T-helper 1 cell (primary cell): ENCODE measurements at places on chromosomes 16 and 17.

- DNase-seq: no peak
These were observed 8.5 kb downstream of the SSTR5 start for GRCh38 chr16:1080801-1081733.

GRCh38 chr16:19872935-19873334 is 11.7 kb downstream of the GPRC5B start:
- no peak for DNase-seq

GRCh38 chr17:44979426-44979995 is 11.4 kb upstream of the C1QL1 start:
- DNase-seq: no peak

DNA sequence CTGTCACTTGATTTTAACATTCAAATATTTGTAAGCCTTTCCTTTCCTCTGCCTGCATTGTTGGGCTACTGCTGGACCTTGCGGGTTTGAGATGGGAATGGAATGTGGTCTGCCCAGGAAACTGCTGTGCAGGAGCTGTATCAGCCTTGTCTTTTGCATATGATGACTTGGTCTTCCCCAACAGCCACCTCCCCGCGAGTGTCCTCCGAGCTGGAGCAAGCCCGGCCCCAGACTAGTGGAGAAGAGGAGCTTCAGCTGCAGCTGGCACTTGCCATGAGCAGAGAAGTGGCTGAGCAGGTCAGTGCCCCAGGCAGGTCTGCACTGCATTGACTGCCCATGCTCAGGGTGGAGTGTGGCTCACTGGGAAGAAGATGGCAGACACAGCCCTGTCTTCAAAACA is 52.8 kb downstream of the B9D1 start:
- DNase-seq: no peak

- no peak for DNase-seq
These were observed 67.9 kb downstream of the TNRC6C start for GRCh38 chr17:78026381-78026780.

DNA sequence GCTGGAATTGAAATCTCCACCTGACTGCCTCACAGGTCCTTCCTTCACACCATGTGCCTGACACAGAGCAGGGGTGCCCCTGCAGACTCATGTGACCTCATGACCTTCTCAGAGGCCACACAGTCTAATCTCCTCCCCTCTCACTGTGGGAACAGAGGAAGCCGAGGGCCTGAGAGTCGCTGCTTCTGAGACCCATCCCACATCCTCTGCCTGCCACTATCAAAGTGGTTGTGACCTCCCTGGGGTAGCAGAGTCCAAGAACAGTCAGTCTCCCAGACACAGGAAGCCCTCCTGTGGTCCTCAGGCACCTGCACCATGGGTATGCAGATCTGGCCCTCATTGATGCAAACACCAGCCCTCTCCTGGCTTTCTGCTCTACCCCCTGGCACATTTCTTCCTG is 78.5 kb downstream of the RAB11FIP4 start:
- DNase-seq: no peak

DNA sequence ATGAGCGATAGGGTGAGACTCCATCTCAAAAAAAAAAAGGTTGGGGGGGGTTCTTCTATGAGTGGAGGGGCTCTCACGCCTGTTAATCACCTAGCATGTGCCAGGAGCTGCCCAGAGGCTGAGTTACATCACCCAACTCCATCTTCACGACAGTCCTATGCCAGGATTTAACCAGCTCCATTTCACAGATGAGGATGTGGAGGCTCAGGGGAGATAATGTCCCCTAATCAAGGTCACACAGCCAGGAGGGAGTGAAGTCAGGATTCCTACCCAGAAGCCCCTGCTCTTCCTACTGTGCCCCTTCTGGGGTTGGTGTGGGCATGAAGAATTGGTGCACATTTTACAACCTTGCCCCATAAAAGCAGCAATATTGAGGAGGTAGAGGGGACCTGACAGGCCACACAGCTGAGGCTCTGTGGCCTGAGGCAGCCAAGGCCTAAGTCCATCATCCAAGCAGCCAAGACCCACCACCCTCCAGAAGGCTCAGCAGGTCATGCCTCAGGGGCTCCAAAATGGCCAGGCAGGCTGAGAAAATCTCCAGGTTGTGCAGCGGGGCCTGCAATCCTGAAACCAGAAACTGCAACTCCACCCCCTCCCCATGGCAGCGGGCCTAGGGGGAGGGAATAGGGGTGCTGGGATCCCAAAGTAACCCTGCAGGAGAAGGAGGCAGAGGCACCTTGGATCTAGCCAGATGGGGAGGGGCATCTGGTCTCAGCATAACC is 6.9 kb downstream of the PPY start:
- DNase-seq: no peak

DNA sequence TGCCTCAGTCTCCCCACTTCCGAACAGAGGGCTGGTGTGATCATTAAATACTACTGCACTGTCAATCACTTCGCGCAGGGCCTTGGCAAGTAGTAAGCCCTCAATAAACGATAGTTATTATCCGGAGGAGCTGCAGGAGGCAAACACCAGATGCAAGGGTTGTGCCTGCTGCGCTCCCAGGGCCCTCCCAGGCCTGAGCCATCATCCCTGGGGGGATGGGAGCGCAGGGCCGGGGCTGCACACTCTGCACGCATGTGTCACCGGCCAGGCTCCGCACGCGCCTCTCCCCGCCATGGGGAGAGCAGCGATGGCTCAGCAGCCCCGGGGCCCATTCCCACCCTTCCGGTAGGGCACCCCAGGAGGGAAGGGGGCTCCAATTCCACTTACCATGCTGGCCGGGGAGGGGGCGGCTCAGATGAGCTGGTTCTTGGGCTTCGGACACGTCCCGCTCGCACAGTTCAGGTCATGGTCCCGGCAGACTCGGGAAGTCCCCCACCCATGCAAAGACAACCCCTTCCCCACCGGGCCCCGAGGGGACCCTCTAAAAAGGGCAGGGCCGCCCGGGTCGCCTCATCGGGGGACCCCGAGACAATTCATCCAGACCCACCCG is 681 bp downstream of the XPO6 start:
- DNase-seq: peak; percentile 38

DNA sequence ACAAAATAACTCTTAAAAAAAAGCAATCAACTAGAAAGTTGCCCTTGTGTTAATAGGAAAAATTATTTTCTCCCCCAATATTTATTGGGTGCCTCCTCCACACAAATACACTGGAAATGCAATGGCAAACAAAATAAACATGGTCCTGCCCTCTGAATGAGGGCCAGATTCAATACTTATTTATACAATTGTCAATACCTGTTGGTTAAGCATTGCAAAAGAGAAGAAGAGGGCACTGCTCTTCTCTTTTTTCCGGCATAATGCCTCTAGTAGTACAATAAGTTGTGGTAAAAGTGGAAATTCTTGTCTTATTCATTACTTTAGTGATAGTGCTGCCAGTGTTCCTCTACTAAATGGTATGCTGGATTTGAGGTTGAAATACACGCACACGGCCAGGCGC is 22.5 kb upstream of the ALDH3A2 start:
- no peak for DNase-seq

GRCh38 chr16:78106686-78107085 is 7.2 kb downstream of the WWOX start:
- no peak for DNase-seq

DNA sequence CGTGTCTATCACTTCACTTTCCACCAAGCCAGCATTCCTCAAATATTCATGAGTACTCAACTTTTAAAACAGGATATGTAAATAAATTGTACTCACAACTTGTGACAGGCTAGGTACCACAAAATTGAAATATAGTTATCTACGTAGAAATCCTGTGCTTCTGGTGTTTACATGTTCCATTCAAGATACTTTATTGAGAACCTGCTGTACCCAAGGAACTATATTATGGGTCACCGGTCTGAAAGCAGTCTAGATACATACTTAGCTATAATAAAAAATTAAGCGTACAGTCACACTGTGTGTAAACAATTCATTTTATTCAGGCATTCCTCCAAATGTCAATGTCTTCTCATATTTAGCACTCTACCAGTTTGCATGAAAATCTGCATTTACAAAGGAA is 482.2 kb upstream of the SOX9 start:
- no peak for DNase-seq

- peak; percentile 47 for DNase-seq
These were observed 6.8 kb downstream of the UBALD2 start for GRCh38 chr17:76271669-76272540.

- no peak for DNase-seq
These were observed 30.7 kb downstream of the SDK2 start for GRCh38 chr17:73613271-73614233.

DNA sequence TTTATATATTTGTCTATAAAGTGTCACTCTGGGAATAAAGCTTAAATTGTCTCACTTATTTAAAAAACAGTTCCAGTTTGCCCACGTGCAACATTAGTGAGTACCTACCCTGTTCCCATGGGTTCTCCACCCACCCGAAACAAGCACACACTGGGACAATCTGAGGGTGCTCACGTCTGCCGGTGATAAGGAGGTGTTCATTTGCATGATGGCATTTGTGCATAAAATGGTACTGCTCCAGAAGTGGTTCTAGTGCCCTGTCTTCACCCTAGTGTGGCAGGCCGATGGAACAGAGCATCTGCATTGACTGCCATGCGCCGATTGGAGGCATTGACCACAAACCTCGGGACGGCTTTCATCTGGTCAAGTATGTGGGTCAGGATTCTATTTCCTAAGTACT is 35.6 kb upstream of the ENDOV start:
- DNase-seq: no peak

- DNase-seq: no peak
These were observed 4.9 kb upstream of the ACTG1 start for GRCh38 chr17:81517339-81518112.

GRCh38 chr17:58263773-58264172 is 17.0 kb downstream of the MPO start:
- DNase-seq: no peak

DNA sequence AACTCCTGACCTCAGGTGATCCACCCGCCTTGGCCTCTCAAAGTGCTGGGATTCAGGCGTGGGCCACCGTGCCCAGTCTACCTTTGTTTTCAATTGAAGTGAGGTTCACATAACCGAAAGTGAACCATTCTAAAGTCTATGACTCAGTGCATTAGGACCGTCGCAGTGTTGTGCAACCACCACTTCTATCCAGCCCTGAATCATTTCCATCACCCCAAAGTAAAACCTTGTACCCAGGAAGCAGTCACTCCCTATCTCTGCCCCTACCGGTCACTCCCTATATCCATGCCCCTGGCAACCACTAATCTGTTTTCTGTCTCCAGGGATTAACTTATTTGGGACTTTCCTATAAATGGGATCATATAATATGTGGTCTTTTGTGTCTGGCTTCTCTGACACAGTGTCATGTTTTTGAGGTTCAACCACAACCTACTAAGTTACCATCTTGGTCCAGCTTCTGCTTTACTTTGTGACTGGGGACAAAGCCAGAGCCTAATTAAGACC is 28.3 kb upstream of the CDC42EP4 start:
- no peak for DNase-seq

- DNase-seq: no peak
These were observed 15.4 kb downstream of the STAT5A start for GRCh38 chr17:42303694-42304093.

DNA sequence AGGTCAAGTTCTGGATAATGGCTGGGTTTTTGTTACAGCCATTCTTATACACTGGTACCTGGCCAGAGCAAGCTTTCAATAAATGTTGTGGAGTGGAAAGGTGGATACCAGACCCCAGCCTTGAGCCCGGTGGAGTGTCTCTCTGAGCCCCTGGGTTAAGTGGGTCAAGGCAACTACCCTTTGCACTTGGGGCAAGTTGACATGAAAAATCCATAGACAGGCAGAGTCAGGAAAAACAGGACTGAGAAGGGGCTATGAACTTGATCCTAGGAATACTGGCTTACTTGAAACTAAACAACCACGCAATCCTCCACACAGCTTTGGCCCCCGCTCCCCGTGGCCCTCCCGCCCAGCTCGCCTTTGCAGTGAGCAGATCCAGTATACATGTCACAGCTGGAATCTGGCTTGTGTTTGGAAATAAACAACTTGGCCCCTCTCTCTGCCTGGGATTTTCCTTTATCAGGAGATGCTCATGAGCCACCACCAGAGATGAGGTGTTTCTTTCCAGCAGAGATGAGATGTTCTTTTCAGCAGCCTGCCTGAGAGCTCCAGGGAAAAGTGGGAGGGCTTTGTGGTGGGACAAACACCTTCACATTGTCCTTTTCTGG is 65.9 kb downstream of the KSR1 start:
- DNase-seq: no peak
